ENCODE measurements at places on chromosomes 4 and X.

DNA sequence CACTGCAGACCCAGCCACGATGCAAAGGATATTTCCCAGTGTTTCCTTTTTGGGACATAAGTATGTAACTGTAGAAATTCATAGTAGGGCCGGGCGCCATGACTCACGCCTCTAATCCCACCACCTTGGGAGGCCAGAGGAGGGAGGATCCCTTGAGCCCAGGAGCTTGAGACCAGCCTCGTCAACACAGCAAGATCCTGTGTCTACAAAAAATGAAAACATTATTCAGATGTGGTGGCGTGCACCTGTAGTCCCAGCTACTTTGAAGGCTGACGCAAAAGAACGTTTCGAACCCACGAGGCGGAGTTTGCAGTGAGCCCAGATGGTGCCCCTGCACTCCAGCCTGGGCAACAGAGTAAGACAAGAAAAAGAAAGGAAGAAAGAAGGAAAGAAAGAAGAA lies 49.2 kb downstream of the CRLF2 start:
- DNase-seq, result no peak

DNA sequence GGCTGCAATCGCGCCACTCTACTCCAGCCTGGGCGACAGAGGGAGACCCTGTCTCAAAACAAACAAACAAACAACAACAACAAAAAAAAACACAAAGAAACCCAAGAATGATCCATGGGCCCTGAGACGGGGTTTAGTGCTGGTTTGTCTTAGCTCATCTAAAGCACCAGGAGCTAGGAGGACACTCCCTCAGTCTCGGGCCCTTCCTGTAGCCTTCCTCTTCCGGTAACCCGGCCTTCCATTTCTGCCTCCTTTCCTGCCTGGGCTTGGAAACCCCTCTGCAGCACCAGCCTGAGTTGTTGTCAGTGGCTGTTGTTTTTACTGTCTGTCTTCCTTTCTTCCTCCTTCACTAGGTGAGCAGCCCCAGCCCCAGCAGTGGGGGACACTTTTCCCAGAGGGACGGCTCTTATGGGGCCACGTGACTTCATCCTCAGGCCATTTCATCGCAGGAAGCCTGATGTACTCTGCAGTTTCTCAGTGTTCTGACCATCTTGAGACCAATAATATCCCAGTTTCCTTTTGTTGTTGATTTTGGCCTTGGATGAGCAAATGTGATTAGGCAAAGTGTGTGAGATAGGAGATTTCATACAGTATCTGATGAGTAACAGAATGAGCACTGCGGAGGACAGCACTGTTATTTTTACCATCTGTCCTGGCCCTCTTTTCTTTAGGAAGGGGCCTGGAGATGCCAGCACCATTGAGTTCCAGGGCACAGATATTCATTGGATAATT lies 90.1 kb downstream of the ANAPC4 start:
- no peak for DNase-seq

DNA sequence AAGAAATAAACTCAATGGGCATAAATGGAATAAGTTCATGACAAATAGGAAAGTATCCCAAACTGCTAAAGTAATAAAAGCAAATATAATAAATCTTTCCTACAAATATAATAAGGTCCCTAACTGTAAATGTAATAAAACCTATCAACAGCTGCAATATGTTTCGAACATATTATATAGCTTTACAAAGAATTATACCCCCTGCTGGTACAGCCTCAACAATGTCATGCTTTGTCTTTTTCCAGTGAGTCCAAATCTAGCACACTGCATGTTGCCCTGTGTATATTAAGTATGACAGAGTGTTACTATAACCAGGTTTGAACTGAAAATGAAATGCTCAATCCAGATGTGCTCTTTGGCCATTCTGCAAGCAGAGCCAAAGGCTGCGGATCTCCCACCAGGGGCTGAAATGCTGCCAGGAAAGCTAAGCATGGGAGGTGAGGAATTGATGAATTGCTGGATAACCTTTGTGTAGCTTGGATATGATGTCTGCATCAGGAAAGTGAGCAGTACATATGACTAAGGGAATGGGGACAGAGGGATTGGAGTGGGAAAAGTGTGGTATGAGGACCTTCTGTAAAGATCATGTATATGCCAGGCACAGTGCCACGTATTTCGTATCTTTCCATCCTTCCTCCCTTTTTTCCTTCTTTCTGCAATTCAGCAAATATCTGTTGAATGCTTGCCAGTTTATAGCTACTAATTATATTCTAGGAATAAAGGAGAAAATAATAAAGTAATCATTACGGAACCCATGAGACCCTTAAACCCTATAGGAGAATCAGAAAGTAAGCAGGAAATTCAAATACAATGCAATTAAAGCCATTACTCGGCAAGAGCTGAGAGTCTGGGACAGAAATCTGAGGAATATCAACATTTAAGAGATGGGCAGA lies 954.6 kb upstream of the LCORL start:
- no peak for DNase-seq

DNA sequence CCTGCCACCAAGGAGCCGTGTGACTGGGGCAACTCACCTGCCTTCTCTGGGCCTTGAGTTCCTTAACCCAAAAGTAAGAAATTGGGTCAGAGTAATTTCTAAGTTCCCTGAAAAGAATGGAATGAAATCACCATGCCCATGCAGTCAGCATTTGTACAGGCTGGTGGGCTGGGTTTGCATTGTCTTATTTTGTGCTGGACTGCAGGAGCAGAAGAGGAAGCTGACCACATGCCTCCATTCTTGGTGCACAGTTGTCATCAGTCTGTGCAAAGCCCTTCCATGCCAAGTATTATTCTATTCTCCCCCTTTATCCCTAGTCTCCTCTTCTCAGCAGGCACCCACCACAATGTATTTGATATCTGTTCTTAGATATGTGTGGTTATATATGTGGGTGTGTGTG lies 56.3 kb downstream of the FHDC1 start:
- DNase-seq, result no peak

DNA sequence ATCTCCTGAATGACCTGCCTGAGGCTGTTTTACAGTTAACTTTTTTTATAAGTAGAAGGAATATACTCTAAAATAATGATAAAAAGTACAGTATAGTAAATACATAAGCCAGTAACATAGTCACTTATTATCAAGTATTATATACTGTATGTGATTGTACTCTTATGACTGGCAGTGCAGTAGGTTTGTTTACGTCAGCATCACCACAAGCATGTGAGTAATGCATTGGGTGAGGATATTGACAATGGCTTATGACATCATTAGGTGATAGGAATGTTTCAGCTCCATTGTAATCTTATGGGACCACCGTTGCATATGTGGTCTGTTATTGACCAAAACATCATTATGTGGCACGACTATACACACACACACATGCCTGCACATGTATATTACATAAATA lies 20.5 kb downstream of the NUDT9 start:
- DNase-seq, result no peak

- no peak for DNase-seq
Observed at GRCh38 chrX:42948723-42949657, 171.0 kb upstream of the PPP1R2C start.

GRCh38 chr4:76058302-76058701 lies 16.2 kb upstream of the ART3 start:
- no peak for DNase-seq

GRCh38 chr4:71553605-71554004 lies 214.8 kb downstream of the SLC4A4 start:
- no peak for DNase-seq

DNA sequence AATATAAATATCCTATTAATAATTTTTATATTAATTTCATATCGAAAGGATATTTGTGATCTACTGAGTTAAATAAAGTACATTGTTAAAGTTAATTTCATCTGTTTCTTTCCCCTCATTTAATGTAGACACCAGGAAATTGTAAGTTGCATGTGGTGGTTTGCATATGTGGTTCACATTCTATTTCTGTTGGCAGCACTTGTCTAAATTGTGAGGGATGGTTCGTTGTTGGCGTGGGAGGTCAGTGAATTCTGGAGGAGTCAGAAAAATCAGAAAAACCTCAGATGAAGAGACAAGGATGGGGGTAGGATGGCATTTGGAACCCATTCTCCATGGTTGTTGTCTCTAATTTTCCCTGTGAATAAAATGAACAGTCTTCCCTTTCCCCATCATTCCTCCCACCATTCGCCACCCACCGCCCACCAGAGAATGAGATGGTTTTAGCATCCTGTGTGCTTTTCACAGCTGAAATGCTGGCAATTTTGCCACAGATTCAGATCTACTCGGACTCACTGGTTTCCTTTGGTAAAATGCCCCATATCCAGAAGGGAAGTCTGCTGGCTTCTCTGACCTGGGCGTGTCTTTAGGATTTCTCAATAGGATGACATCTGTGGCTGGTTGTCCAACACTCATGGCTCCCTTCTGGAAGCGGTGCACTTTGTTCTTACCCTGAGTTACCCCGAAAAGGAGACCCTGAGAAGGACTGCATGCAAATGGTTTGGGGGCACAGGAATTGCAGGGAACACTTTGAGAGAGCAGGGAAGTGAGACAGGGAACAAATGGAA lies 52.3 kb downstream of the LGI2 start:
- no peak for DNase-seq

DNA sequence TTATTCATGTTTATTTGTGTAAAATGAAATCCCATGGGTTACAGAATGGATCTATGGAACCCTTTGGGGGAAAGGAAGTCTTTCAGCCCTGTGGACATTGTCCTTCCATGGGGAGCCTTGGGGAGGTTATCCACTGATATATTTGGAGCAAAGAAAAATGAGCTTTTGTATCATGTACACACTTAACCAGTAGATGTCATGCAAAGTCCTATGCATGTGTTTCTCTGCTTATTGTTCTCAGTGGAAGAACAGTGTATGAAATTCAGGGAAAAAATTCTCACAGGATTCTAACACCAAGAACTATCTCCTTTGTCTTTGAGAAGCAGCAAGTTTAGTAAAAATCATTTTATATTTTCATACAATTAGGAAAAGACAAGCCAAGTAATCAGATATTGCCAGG lies 105.3 kb downstream of the DTHD1 start:
- DNase-seq, result no peak

DNA sequence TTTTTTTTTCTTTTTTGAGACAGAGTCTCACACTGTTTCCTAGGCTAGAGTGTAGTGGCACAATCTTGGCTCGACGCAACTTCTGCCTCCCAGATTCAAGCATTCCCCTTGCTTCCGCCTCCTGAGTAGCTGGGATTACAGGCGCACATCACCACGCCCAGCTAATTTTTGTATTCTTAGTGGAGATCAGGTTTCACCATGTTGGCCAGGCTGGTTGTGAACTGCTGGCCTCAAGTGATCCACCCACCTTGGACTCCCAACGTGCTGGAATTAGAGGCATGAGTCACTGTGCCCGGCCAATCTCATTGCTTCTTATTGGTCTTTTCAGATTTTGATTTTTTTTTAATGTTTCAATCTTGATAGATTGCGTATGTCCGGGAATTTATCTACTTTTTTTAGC lies 124.4 kb downstream of the NBDY start:
- DNase-seq, result no peak

DNA sequence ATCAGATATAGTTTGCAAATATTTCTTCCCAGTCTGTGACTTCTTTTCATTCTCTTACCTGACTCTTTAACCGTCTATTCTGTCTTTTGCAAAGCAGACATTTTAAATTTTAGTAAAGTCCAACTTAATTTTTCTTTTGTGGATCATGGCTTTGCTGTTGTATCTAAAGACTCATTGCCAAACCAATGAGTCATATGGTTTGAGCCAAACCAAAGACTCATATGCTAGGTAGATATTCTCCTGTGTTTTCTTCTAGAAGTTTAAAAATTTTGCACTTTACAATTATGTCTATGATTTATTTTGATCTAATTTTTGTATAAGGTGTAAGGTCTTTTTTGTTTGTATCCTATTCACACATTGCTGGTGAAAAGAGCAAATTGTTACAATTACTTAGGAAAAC lies 446.8 kb downstream of the ANKRD50 start:
- DNase-seq, result no peak

- DNase-seq, result no peak
Observed at GRCh38 chrX:46882266-46882665, 30.0 kb upstream of the JADE3 start.

DNA sequence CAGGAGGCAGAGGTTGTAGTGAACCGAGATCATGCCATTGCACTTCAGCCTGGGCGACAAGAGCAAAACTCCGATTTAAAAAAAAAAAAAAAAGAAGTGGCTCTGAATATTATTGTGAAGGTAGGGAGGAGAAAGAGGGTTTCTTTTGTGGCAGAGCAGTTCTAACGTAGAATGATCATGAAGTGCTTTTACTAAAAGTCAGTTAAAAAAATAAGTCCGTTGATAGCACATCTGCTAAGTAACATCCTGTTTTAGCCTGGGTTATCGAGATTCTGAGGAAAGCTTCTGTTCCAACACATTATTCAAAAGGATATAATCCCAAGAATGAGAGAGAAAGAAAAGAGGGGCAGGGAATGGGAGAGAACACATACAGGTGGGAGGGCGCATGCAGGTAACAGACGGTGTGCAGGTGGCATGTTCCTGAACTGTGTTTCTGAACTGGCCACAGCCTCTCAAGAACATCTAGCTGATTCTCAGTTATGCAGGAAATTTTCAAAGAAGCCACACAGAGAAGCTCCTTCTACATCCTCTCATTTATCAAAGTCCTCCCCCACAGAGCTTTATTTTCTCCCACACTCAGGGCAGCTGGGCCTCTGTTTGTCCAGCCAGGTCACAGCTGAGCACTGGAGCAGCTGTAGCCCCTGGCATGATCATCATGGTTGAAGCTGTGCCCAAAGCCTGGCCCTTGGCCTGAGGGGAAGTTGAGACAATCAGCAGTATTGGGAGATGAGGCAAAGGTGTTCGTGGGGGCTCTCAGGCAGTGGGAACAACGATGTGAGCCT lies 342.3 kb downstream of the ZNF674 start:
- DNase-seq, result no peak

DNA sequence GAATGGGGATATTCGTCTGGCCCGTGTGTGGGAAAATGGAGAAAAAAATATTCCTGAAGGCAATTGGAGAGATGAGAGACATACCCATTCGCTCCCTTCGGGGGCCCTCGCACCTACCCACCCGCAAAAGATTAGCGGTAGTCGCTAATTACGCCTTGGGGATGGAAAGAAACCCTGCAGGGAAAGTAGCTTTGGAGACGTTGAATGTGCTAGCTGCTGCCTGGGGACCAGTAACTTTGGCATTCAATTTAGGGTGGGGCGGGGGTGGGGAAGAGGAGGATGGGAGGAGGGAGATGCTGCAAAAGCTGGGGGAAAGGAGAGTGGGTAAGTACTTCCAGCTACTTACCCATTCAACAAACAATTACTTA lies 407 bp upstream of the ZC4H2 start:
- no peak for DNase-seq

DNA sequence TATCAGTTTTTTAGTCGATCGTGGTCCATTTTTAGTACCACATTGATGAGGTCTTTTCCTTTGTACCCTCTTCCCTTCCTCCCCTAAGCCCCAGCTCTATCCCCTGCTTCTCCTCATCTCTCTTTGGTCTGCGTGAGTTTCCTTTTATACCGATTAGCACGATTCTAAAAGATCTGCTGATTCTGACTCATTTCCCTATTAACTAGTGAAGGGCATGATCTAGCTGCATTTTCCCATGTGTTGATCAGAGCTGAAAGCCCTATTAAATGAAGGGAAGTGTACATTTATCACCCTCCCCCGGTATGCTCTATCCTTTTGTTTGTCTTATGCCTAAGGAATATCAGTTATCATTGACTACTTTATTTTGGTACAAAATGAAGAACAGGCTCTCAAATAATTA lies 181.7 kb upstream of the NPY2R start:
- no peak for DNase-seq
